SW480 (cell line): ENCODE measurements at places on chromosomes 2 and 18.

GRCh38 chr2:33443274-33443829, 33.1 kb upstream of the RASGRP3 start:
- no peak for DNase-seq

DNA sequence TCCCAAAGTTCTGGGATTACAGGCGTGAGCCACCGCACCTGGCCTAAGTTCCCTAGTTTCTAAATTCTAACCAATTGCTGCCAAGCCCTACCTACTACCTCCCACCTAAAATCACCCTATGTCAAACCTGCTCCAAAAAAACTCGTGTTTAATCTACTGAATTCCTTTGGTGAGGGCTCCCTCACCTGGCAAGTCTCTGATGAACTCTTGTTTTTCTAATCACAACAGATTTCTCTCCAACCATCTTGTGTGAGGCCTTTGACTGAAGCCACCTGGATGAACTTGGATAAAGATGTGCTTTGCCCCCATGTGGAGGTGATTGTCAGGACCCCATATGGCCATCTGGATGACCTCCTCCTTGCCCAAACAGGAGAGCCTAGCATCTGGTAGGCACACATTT, 17.4 kb upstream of the SLC35G4 start:
- DNase-seq, result peak; percentile 9

- DNase-seq, result no peak
Measured at GRCh38 chr18:31740180-31740579, 20.5 kb downstream of the SLC25A52 start.

GRCh38 chr2:6671913-6672312, 193.8 kb downstream of the CMPK2 start:
- no peak for DNase-seq
